ENCODE measurements at places on chromosomes 3 and 15.

DNA sequence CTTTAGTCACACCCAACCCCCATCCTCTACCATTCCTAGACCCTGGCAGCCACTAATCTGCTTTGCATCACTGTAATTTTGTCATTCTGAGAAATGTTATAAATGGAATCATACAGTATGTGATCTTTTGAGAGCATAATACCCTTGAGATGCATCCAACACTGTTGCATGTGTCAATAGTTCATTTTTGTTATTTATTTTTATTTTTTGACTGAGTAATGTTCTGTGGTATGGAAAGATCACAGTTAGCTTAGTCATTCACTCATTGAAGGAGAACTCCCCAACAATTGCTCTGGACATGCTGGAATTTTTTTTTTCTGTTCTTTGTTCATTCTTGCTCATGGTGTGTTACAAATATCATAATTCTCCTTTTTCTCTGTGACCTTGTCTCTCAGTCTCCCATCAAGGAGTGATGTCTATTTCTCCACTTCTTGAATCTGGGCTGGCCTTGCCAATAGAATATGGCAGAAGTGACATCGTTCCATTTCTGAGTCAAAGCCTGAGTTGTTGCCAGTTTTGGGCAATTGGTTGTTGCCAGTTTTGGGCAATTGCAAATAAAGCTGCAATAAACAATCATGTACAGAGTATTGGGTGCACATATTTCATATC is 6.8 kb upstream of the ADPGK start:
- no peak for DNase-seq

DNA sequence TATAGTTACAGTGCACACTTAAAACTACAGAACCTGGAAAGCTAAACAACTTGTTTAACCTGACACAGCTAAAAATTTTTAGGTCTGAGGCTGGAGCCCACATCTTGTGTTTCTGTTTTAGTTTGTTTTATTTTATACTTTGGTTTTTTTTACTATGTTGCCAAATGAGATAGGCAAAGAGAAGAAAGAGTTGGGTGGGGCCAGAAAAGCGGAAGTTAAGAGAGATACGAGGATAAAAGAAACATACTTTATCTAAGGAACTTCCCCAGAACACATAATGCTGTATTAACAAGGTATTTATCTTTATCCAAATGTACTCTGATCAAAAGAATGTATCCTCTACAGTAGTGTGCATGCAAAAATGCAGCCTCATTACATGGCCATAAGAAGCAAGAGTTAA is 1145.7 kb downstream of the EPHA3 start:
- DNase-seq, result no peak

DNA sequence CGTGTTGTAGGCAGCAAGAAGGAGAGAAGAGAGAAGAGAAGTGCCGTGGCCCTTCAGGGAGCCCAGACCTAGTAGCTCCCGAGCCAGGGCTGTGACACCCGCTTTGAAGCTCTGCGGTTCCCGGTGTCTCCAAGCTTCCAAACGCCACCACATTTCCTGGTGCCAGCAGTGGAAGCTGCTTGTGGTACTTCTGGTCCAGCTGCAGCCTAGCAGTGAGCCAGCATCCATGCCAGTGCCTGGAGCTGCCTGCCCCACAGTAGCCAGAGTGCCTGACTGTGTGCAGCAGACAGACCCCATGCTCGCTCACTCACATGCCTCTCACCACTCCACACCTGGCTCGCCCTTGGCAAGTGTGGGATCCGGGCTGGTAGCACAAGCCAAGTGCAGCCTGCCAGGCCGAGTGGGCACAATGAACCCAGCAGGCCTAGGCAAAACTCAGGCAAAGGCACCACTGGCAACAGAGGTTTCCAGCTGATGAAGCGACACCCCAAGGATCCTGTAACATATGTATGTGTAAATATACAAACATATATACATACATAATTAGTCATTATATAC is 85.8 kb downstream of the SERPINI1 start:
- DNase-seq, result no peak

DNA sequence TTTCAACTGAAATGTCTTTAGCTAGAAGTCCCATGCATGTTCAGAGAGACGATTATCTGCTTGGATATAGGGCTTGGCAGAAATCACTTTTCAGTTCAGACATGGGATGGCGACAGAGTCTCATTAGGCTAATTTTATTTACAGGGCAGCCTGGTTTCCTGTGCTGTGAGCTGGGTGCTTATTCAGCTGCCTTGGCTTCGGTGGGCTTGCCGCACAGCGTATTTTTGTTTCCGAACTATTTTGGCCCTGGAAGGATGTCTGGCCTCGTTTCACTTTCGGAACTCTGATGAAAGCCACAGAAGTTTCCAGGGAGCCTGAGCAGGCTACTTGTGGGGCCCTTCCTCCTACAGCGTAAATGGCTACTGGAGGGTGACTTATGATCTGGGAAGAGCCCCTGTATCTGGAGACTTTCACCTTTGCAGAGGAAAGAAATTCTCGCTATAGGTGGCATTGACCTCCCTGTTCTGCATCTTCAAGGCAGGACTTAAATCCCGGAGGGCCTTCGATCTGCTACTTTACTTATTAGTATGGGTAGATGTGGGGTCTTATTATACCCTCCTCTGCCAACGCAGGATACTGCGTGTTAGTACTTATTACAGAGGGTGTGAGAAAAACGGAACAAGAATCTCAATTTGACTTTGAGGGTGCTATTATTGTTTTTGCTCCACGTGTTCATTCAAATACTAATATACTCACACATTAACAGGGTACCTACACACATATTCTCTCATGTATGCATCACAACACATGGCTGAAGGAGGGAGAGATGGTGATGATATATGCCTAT is 364.0 kb upstream of the RBMS3 start:
- DNase-seq, result no peak

Measured in activated effector memory CD4-positive, alpha-beta T cell treated with anti-CD3 and anti-CD28 coated beads, Interleukin-2, amount 50 U/mL, for 16 hours (primary cell).